ENCODE measurements at places on chromosomes 1 and 21.

- DNase-seq, result no peak
These were observed 228.0 kb downstream of the TOMM20 start for GRCh38 chr1:234900595-234900994.

GRCh38 chr21:44999972-45000636 lies 60.3 kb downstream of the SLX9 start:
- no peak for DNase-seq

DNA sequence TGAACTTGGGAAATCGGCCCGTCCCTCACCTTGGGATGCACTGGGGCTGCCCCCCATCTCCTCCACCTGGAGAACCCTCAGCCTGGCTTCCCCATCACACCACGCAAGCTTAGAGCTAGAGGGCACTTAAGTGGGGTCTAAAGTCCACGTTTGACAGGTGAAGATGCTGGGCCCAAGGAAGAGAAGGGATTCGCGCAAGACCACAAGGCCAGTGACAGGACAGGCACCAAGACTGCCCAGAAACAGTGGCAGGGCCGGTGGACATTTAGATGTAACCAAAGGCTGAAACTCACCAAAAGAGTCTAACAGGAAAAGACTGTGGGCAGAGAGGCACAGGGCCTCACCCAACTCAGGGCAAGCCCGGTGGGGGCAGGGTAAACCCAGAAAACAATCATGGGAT lies 130.8 kb upstream of the EDN2 start:
- no peak for DNase-seq

DNA sequence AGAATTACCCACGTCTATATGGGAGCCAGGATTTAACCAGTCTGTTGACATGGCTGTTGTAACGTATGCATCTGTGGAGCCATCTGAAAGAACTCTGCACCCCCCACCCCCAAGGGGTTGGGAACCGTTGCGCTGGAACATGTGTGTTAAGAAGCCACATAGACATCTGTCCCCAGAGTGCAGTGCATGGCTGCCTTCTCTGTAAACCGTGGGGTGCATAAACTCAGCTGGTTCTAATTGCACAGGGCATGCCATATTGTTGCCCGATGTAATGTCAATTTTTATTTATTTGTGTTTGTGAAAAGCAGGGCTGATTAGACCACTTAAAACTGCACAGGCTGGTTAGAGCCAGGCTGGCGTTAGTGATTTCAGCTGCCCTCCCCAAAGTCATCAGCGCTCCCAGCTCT lies 70.1 kb upstream of the ROR1 start:
- no peak for DNase-seq

DNA sequence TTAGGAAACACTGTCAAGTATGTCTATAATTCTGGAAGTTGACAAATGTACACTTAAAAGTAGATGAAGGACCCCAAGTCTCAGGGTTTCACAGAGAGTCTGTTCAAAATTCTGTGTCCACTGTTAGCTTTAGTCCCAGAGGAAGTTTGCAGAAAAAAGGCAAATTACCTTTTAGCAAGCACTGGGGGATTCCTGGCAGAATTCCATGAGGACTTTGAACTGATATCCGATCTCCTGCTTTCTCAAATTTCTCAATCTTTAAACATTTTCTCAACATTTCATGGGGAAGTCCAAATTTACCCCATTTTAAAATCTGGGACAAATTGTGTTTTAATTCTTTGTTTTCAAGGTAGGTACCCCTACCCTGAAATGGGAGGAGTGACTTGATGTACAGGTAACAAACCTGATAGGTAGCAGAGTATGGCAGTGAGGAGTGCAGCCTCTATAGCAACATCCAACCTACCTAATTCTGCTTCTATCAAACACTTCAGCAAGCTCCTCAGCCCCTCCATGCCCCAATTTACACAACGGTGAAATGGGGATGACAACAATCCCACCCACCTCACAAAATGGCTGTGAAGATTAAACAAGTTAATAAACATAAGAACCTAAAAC lies 344.9 kb downstream of the OMA1 start:
- no peak for DNase-seq

GRCh38 chr1:212607206-212607912 lies 1.2 kb upstream of the ATF3 start:
- DNase-seq, result peak; percentile 32

DNA sequence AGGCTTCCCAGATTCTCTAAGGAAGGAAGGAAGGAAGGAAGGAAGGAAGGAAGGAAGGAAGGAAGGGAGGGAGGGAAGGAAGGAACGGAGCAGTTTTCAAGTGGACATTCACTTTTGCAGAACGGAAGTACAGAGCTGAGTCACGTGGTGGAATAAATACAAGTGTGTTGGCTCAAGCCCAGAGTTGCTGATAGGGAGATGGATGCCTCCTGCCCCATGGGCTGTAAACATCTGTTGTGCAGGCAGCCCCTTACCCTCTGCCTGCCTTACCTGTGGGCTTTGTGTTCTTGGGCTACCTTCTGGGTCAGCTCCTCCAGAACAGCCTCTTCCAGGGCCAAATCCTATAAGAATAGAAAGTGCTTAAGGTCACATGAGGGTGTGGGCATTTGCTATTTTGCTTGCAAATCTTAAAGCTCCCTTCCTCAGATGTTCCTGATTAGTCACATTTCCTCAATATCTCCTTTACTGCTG lies 121.7 kb downstream of the SMYD2 start:
- no peak for DNase-seq

- DNase-seq, result no peak
These were observed 10.4 kb downstream of the MTHFR start for GRCh38 chr1:11795238-11795890.

DNA sequence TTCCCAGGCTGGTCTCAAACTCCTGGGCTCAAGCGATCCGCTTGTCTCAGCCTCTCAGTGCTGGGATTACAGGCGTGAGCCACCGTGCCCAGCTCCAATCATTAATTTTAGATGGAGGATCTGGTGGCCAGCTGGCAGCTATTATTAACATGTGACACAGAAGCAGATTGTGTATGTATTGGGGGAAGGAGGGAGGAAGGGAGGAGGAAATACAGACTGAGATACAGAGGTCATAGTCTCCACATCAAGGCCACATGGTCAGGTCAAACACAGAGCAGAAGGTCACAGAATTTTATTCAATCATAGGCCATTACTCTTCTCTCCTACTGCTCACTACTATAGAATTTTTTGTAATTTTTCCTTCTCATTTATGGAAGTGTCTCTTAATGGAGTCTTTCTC lies 57.9 kb upstream of the ADORA3 start:
- no peak for DNase-seq

GRCh38 chr1:228542981-228543380 lies 55.8 kb downstream of the RNF187 start:
- DNase-seq, result no peak

- no peak for DNase-seq
These were observed 10.2 kb upstream of the CACHD1 start for GRCh38 chr1:64459743-64460142.

GRCh38 chr1:36751525-36751924 lies 268.8 kb upstream of the CSF3R start:
- DNase-seq, result no peak

GRCh38 chr1:20136249-20136648 lies 2.9 kb upstream of the PLA2G2F start:
- no peak for DNase-seq

DNA sequence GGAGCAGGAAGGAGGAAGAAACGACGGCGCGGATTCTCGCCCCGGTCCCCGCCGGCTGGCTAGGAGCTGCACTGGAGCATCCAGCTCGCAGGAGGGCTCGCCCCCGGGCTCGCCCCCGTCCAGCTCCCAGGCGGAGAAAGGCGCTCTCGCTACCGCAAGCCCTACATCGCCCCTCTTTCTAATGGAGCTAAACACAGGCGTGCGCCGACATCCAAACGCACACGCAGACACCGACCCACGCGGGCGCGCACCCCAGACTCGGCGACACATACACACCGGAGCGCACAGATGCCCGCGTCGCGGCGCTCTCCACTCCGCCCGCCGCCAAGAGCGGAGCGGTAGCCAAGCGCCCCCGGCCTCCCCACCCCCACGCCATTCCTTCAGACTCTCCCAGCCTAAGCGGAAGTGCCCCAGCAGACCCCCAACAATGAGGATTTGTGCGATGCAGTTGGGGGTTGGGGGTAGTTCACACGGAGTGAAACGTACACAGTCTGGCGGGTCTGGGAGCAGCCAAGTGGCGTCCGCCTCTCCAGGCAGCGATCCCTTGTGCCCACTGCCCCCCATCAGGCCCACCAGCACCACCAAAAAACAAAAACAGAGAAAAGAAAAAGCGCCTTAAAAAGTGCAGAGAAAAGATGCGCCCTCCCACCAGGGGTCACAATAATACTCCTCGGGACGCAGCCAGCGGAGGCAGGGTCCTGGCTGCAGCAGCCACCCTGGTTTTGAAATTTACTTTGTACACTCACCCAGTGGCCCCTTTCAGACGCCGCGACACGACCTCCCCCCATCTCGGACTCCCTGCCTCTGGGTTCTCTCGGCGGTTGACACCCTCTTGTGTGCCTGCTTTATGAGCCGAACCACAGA lies 1.4 kb downstream of the DAB1 start:
- DNase-seq, result no peak

DNA sequence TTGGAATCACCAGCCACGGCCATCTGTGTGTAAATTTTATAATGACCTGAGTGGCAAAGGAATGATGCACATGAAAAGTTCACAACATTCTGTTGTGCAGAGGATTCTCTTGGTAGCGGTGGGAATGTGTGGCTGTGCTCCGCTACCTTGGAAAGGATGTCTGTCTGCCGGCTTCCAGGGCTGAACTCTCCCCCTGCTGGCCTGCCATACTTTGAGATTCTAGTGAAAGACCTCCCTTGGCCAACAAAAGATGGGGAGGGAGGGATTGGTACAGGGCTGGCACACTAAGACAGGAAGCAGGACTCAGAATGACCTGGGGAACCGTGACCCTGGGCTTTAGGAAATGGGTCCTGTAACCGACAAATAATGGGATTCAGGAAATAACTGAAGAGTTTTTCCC lies 194.5 kb upstream of the PLD5 start:
- no peak for DNase-seq

DNA sequence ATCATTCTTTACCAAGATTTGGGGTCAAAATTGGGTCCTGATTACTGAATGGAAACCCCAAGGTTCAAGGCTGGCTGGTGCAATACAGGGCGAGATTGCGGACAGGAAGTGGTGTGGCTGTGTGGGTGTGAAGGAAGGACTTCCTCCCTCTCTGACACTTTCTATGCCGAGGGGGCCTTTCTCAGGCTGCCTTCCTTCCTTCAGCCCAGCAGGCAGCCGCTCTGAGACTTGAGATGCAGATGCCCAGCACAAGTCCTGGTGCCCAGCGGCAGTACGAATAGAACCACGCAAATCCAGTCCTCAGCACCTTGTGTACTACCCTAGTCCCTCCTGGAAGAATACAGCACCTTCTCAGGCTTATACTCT lies 16.3 kb downstream of the BATF3 start:
- DNase-seq, result no peak

Measured in CD4-positive, alpha-beta T cell (primary cell).